ENCODE measurements at places on chromosomes 1 and 21.

DNA sequence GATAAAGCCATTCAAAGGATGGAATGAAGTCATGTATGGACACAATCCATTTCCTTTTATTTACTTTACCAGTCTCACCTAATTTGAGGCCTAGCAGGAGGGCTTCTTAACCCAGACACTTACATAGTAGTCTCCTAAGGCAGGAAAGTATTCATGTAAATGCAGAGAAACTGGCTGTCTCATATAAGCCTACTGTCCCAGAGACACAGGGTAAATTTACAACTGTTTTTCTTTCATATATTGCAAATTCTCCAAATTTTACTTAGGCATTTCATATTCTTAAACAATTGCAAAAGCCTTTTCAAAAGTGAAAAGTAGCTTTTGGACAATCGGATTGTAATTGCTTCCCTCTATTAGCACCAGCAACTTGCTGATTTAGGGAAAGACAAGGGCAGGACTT is 29.9 kb downstream of the SPAG17 start:
- no peak for DNase-seq

DNA sequence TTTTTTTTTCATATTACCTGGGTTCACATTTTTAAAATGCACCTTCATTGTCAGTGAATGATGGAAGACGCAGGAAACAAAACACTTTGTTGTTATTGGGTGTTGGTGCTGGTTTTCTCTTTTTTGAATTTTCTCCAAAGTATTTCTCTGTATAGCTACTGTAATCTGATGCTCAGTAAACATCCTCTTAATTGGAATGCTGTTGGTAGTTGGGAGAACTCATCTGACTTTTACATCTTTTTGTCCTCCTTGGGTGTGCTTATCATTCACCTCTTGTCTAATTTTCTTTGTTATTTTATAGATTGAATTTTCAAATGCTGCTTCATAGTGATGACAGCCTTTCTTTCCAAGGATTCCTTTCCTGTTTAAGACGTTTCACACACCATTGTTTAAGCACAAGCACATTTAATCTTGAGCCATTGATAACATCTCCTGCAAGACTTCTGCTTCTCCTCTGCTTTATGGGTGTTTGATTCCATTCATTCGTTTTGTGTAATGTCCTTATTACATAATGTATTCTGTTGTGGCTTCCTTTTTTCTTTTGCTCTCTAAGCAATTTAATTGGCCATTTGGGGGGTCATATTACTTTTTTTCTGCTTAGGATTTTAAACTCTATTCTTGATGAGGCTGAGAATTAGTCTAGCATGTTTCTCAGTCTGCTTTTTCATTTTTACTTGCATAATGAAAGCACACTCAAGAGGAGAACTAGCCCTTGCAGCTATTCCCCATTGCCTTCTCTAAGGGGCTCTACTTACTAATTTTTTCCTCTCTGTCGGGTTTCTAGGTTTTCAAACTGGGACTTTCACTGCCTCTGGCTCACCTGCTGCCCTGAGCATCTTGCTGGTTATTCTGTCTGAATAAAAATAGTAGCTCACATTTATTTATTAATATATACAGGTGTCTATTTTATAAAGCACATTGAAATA is 42.0 kb upstream of the CD34 start:
- DNase-seq, result no peak

DNA sequence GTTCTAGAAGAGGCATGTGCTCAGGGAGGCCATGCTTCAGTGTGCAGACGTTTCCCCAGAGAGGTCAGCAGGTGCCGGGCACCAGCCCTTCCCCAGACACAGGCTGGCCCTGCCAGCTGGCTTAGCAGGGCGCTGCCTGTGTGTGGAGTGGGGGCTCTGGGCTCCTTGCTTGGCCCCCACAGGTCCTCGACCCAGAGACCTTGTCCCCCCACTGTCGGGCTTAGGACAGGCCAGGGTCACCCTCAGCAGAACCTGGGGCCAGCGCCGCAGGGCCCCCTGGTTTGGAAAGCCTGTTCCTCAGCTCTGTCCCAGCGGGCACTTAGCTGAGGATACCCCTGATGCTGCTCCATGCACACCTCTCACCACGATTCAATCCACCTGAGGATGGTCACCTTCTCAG is 172.3 kb upstream of the ARHGEF16 start:
- DNase-seq, result no peak

DNA sequence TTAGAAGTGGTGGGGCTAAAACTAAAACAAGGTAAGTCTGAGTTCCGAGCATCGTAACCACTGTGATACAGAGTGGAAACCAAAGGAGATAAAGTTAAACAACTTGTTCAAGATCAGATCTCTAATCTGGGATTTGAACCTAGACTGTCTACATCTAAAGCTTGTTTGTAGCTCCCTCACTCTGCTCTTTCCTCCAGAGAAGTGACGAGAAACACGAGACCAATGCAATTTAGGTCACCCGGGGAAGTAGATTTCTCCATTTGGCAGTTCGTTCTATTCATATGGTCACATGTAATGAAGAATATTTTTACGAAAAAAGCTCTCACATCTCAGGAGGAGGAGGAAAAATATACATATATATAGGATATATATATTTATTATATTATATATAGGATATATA is 1.8 kb downstream of the ADORA3 start:
- no peak for DNase-seq

DNA sequence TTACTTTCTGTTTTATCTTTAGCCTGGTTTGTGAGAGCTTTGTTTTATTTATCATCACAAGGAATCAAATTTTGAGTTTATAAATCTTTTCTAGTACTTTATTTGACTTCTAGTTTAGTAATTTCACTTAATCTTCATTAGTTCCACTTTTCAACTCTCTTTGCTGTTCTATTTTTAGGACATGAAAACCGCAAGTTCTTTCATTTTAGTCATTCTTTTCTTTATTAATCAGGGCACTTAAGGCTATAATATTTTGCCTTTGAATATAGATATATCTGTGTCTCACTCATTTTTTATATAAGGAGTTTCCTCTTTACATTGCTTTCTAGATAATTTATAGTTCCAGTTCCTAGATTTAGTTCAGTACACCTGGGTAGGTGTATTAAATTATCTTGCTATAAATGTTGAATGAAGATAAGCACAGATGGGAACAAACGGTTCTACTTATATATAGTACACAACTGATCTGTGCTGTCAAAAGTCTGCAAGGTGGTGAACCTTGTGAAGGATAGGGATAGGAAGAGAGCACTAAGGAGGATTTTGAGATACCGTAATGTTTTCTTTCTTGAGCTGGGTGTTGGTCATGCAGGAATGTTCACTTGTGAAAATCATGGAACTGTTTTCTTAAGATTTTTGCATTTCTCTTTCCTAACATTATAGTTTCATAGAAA is 402.3 kb downstream of the RYR2 start:
- no peak for DNase-seq

DNA sequence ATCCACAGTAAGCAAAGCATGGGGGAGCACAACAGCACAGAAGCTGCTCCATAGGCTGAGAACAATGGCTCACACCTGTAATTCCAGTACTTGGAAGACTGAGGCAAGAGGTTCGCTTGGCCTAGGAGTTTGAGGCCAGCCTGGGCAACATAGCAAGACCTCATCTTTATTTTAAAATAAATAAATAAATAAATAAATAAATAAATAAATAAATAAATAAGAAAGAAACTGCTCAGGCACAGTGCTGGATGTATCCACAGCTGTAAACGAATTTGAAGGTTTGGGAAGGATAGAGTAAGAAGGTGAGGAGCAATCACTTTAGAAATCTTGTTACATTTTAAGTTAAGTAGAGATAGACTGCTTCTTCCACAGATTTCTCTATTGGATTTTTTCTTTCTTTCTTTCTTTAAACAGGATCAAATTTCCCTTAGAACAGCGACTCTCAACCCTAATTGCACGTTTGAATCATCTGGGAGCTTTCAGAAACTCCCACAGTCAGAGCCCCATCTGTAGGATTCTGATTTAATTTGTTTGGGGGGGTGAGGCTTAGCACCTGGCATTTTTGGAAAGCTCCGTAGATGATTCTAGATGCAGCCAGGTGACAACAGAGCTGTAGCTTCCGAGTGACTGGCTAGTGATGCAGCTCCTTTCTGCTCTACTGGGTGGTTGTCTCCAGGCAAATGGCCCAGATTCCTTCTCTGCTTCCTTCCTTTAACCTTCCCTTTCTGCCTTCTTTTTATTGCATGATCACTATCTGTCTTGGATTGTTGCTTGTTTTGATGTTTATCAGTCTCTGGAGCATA is 53.5 kb downstream of the S1PR1 start:
- DNase-seq, result no peak
